ENCODE measurements at places on chromosomes 5 and 9.

- DNase-seq, result no peak
Observed at GRCh38 chr9:119088002-119088547, 281.2 kb downstream of the BRINP1 start.

- DNase-seq, result peak; percentile 77
Observed at GRCh38 chr9:121557581-121558447, 58.2 kb upstream of the GGTA1 start.

DNA sequence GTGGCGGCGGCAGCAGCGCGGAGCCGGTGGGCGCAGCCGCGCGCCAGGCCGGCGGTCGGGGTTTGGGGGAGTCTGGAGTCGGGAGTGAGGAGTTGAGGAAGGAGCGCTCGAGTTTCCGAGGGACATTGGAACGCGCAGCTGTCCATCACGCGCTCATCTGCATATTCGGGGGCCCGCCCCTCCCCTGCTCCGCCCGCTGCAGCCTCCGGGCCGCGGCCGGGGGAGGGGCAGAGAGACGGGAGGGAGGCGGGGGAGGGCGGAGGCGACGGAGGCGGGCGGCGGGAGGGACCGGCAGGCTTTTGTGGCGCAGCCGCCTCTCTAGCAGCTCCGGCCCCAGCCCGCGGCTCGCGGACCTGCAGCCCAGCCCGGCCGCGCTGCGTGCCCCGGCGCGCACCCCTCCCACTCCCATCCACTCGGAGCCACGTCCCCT, at the start of gene IRX2:
TSS of gene IRX2 (minus strand) at position 86 of the 430 bp plus-strand sequence. CDS start 264 bp downstream, outside the sequence.
- peak; percentile 92 for DNase-seq

- DNase-seq, result no peak
Observed at GRCh38 chr5:104635227-104635626, 1072.6 kb upstream of the NUDT12 start.

GRCh38 chr9:136002215-136002614, 41.0 kb upstream of the UBAC1 start:
- DNase-seq, result no peak

DNA sequence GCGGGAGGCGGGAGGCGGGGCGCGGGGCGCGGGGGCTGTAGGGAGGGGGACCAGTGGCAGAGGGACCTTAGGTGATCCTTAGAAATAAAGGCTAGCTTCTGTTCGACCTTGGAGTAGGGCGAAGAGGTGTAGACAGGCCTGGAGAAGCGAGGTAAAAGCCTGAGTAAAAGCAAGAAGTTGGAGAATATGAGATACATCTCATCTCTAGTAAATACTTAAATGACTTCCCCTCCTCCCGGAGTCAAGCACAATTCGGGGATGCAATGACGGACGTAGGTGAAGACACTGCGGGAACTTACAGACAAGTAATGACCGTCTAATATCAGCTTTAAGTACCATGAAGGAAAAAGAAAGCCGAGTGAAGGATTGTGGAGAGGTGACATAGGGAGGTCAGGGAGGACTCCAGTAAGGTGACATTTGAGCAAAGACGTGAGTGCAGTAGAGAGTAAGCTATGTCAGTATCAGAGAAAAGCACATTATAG, 466 bp downstream of the SMC2 start:
- no peak for DNase-seq

GRCh38 chr9:29203244-29203930, 1630.1 kb upstream of the C9orf72 start:
- no peak for DNase-seq

DNA sequence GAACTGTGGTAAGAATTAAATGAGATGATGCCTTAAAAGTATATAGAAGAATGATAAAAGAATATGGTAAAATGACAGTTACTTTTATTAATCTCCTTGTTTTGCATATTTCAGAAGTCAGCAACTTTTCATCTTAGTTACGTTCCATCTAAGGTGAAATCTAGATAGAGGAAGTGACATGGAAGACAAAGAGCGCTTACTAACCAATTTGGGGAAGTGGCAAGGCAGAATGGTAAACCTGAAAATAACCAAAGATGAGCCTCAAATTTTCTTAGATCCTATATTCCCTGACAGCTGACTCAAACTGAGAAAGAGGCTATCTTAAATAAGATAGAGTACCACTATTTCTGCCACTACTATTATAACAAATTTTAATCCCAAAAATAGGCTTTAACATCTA, 52.5 kb downstream of the FGF10 start:
- no peak for DNase-seq

DNA sequence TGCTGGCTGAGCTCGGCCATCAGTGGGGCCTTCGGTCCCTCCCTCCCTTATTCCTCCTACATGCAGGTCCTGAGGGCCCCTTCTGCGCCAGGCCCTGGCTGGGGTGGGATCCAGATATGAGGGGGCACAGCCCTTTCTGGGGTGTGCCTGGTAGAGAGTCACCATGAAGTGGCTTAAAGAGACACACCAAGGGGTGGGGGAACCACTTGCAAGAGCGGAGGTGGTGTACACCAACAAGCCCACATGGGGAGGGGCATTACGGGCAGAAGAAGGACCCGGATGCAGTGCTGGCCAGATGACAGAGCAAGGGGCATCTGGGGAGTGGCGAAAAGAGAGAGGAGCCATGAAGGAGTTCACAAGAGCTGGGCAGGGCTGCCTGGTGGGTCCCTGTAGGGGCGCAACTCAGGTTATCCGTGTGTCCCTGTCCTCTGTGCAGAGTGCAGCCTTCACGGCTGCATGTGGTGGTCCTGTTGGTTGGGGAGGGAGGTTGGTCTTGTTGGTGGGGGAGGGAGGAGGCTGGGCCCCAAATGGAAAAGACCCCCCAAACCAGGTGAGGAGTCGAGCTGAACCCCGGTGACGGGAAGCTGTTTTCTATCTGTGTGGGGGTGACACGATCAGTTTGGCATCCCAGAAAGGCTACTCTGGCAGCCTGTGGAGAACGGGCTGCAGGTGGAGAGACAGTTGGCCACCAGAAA, 158.1 kb downstream of the DAB2IP start:
- DNase-seq, result no peak

GRCh38 chr9:123763910-123764588, 165.9 kb downstream of the DENND1A start:
- no peak for DNase-seq

DNA sequence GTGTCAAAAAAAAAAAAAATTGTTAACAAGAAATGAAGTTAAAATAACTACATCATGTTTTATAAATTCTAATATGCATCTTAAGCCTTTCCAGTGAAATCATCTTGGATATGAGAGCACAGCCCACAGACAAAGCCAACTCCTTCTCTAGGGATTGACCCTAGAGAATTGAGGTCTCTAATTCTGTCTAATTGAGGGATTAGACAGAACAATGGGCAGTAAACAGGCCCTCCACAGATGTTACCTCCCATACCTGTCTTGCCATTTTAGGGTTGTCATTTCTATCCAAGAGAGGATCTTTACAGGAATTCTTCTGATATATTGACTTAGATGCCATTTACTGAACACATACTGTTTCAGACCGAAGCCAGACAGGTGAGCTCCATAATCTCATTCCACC, 42.3 kb downstream of the NSG2 start:
- no peak for DNase-seq

DNA sequence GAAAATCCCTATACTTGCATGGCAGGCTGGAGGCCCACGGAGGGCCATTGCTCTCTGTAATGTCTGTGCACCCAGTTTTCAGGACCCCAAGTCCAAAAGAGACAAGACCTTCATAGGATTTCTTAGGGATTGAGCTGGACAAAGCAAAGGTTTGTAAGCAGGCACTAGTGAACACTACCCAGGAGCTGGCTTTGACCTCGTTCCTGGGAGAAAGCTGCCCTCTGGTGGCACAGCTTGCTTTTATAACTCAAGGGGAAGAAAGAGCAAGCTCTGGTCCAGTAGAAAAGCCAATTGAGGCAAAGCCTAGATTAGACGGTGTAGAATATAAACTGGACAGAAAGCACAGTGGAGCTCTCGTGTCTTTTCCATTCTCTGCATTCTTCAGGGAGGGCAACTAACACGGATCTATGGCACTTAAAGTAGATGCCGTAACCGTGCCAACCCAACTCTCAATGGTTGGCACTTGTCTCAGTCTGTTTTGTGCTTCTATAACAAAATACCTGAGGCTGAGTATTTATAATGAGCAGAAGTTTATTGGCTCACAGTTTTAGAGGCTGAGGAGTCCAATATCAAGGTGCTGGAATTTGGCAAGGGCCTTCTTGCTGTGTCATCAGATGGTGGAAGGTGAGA, 7.9 kb downstream of the GABRP start:
- no peak for DNase-seq

GRCh38 chr5:78190402-78190801, 104.1 kb downstream of the AP3B1 start:
- DNase-seq, result no peak

DNA sequence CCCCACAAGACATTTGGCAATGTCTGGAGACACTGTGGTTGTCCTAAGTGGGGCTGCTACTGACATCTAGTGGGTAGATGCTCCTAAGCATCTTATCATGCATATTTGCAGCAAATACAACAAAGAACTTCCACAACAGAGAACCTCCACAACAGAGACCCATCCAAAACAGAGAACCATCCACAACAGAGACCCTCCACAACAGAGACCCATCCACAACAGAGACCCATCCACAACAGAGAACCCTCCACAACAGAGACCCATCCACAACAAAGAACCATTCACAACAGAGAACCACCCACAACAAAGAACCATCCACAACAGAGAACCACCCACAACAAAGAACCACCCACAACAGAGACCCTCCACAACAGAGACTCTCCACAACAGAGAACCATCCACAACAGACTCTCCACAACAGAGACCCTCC, 32.8 kb downstream of the ARPC5L start:
- DNase-seq, result no peak

DNA sequence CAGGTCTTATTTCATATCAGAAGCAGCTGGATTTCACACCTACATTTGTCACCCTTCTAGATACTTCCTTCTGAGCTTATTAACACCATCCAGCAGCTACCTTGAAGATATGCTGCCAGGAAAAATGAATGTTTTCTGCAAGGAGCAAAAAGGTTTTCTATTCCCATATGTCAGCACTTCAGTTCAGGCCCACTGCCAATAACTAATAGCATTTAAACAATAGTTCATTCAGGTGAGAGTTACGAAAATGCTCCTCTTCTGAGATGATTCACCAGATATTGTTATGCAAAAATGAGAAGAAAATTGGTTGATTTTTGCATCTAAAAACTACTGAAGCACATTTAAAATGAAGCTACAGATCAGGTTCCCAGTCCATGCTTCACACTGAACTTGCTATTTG, 56.4 kb upstream of the ISL1 start:
- DNase-seq, result no peak

DNA sequence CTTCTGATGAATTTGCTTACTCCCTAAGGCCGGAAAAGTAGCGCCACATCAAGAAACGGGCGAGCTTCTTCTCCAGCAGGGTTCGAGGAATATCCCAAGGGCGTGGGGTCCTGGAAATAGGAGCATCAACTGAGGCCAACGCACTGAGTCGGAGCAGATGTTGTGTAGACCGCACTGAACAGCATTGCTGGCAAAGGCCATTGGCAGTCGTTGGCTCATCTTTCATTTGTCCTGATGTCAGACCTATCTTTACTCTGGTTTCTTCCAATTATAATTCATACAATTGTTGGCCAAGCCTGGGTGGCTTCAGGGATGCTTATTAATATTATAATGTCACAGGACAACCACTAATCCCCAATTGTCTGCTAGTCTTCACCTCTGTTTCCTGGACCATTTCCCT, 26.5 kb downstream of the ZBTB34 start:
- DNase-seq, result no peak

GRCh38 chr9:70400107-70400892, 14.2 kb downstream of the KLF9 start:
- no peak for DNase-seq

GRCh38 chr5:79702606-79703380, 13.2 kb downstream of the CMYA5 start:
- DNase-seq, result no peak

DNA sequence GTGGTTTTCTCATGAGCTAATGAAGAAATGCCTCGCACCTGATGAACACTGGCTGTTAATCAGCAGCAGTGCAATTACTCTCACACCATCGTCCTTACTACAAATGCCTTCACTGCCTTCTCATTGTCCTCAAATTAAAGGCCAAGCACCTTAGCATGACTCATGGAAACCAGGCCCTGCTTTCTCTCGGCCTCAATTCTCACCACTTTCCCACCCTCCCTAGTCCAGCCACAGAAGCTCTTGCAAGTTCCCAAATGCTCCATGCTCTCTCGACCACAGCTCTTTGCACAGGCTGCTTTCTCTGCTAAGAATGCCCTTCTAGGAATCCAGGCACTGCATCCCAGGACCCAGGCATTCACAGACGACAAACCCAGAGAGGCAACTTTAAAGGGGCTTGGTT, 94.6 kb upstream of the KLF4 start:
- DNase-seq, result no peak

DNA sequence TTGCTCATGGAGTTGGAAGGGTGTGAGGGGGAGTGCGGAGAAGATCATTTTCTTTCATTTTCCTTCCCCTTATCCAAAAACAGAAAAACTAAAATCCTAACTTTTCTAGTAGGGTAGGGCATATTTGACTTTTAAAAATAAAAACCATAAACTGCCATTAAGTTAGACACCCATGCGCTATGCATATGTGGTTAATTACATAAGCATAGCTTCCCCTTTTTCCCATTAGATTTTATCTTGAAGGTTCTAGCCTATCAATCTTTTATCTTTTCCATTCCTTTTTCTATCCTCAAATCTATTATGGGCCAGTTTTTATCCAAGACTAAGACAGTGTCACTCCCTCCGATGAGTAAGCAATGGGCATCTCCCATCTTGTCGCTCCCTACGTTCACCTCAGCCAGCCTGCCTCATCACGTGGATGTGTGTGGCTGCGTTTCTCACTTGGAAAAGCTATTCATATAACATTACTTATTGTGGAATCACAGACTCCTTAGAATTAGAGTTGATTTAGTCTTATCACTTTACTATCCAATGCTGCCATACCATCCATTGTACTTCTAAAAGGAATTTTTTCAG, 49.2 kb downstream of the PCSK5 start:
- no peak for DNase-seq

DNA sequence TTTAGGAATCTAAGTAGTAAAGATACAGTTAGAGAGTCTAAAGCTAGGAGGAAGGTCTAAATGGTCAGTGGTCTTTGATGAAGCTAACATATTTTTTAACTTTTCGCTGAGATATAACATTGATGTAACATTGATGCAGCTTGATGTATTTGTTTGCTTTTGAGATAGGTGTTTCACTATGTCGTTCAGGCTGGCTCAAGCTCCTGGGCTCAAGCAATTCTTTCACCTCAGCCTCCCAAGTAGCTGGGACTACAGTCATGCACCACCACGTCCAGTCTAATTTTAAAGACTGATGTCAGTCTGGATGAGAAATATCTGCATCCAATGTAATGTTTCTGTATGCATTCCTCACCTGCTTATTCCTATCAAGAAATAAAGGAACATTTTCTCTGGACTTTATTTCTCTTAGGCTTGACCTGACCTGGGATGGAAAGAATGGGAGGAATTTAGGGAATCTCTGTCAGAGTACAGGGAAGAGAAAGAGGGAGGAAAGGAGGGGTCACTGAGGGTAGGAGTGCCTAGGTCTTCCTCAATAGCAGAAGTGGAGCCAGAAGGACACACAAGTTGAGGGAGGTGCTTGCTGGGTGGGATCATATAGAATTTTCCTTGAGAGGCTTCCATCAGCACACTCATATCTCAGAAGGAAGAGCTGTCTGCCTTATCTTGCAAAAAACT, 101.5 kb upstream of the GPBP1 start:
- no peak for DNase-seq
